Hepatocyte (in vitro differentiated cells): ENCODE measurements at places on chromosomes 6 and 20. TPM values are rescaled to one million over a fixed set of nuclear protein-coding genes. Genes with fewer than 3 reads are reported as not detected.

DNA sequence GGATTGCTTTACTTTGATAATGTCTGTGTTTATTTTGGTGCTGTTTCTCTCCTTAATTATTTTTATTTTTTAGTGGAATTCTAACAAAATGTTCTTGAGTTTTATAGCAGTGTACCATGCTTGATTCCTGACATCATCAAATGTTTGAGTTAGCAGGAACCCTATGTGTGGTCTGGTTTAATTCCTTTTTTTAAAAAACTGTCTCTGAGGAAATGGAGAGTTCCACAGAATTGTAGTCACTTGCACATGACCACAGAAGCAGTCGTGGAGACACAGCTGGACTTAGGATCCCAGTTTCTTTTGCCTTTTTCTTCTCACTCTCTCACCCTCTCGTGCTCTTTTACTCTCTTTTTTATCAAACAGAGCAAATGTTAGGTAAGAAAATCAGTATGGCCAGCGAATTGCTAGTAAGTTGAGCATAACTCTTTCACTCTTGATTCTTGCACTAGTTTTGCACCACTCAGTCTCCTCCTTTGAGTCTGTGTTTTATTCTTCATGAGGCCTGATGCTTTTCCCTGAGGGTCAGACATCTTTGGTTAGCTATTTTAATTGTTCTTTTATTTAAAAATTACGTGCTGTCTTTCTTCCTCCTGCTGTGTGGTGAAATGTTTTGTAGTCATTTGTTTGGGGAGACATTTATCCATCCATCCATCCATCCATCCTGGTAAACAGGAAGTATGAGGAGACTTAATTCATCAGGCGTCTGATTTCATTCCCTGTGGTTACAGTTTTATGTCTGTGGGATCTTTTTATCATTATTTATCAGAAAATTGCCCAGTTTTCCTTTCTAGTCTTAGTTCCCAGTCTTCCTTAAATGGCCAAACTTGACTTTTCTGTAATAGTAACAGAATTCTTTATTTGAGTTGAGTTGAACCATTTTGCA, 83.0 kb downstream of the SCAF8 start:
- no peak for DNase-seq

DNA sequence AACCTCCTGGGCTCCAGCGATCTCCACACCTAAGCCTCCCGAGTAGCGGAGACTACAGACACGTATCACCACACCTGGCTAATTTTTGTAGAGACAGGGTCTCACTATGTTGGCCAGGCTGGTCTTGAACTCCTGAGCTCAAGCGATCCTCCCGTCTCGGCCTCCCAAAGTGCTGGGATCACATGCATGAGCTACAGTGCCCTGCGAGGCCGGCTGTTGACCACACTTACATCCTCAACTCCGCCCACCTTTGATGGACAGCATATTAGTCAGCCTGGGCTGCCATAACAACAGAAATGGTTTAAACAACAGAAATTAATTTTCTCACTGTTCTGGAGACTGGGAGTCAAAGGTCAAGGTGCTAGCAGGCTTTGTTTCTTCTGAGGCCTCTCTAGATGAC, 107.7 kb downstream of the JPH2 start:
- no peak for DNase-seq

GRCh38 chr6:135163440-135163738, 17.7 kb upstream of the MYB start:
- DNase-seq = no peak

- no peak for DNase-seq
These were observed 512.7 kb downstream of the PREX1 start for GRCh38 chr20:48314925-48315592.

- no peak for DNase-seq
These were observed 8.6 kb downstream of the IP6K3 start for GRCh38 chr6:33738153-33738552.

GRCh38 chr6:33426590-33427511, 7.0 kb downstream of the SYNGAP1 start:
- no peak for DNase-seq

DNA sequence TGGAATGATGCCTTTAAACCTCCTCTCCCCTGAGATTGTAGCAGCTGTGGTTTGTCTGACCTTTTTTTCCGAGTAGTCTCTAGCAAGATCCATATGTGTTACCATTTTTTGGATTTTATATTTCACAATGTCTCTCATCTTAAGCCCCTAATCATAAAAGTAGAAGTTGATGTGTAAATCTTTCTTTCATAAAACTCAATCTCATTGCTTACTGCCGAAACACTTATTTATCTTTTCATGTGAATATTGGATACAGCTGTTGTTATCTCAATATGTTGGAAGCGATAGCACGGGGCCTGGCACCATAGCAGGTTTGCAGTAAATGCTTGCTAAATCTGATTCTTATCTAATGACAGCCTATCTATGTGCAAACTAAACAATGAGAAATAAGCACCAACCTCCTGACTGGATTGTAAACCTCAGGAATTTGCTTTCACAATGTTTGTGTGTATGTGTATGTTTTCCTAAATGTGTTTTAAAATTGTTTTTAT, 14.2 kb downstream of the SMPDL3A start:
- DNase-seq = no peak

The SDCBP2 gene
- polyA plus RNA-seq = 74.4 and 83.3 TPM in 2 replicates

DNA sequence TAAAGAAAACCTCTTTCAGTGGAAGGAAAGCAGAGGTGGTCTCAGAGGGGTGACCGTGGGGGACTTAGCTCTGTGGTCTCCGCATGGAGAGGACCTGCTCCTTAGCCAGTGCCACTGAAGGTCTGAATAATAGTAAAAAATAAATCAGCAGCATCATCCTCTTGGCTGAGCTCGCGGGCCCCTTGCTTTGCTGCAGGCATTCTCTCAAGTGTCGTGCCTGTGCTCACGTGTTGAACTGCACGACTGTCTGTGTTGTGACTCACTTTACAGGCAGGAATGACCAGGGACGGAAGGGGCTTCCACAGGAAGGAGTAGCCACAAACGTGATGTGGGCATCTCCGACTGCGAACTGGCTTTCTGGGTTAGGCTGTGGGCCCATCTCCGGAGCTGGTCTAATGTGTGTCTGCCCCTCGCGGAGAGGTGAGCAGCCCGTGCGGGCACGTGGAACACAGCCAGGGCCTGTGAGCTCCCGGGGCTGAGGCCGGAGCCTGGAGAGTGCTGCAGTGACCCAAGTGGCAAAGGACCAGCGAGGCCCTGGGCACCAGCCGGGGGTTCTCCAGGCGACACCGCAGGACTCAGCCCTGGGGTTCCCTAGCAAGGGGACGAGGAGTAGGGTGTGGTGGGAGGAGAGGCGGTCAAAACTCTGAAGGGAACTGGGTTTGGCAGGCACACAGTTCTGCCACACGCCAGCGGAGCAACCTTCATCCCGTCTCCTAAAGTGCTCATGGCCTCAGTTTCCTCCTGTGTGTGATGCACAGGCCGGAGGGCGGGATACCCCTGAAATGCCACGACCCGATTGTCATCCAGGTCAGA, 89.2 kb downstream of the RAMACL start:
- no peak for DNase-seq

The PSORS1C1 gene
- 3.9 and 4.6 TPM in 2 replicates for polyA plus RNA-seq

DNA sequence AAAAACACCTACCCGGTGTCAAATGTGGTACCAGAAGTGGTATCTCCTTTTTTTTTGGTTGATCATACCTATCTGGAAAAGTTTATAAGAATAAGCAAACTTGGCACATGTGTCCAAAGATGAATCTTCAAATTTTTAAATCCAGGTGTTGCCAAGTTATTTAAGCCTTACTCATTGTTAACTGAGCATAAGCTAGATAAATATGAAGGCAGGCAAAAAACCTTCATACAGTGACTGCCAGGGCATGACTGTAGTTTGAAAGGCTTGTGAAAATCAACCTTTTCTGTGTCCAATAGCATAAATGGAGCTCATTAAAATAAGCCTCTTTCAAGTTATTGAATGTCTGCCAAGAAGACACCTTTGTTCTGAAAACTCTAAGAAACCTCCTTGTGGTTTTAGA, 699.2 kb downstream of the DOK5 start:
- no peak for DNase-seq

- DNase-seq = no peak
These were observed 115.2 kb upstream of the SCGN start for GRCh38 chr6:25536781-25537180.

DNA sequence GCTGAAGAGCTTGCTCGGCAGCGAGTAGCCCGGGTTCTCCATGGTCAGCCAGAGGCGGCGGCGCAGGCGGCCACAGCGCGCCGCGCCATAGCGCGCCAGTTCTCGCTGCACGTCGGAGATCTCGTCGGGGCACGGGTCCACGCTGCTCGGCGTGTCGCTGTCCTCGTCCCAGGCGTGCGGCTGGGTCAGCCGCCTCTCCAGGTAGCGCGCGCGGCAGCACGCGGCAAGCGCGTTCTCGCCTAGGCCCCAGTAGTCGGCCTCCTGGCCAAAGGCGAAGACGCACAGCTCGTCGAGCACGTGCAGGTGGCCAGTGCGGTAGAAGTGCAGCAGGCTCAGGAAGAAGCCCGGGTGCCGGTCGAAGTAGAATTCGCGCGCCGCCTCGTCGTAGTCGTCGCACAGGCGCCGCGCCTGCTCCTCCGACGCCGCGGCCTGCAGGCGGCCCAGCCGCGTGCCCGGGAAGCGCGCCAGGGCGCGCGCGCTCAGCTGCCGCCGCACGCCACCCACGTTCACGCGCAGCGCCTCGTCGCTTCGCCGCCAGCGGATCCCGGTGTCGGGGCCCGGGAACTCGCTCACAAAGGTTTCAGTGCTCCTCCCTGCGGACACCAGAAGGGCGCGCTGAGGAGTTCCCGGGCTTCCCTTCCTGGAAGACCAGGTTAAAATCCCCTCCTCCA, 2.7 kb downstream of the KCNS1 start:
- peak; percentile 47 for DNase-seq

DNA sequence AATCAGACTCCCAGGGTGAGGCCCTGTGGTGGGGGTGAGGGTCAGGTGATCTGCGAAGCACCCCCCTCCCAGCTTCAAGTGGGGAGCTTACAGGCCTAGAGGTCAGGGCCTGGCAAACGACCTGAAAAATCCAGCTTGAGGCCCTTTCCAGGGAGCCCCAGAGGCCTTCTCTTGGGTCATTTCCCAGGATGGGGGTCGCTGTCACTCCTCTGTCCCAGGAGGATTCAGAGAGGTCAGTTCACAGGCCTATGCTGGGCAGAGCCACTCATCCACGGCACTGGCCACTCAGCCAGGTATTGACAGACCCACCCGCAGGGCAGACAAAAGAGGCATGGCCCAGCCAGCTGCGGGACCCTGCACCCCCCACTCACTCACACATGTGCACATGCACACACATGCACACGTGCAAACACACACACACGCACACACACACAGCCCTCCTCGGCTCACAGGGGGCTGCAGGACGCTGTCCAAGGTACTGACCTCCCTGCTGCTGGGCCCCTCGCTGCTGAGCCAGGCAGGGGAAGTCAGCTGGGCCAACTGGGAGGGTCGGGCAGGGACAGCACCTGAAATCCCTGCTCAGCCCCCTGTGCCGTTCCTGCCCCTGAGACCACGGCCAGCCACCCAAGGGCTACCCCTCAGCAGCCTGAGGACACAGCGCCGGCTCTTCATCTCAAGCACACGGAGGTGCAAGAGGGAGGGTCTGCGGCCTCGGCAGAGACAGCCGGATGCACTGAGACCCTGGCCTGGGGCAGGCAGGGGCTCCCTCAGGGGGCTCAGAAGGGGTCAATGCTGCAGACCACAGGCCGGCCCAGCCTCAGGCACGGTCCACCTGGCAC, 113.8 kb downstream of the TAF4 start:
- DNase-seq = peak; percentile 69

The ID1 gene
- 310 and 388 TPM in 2 replicates for polyA plus RNA-seq

DNA sequence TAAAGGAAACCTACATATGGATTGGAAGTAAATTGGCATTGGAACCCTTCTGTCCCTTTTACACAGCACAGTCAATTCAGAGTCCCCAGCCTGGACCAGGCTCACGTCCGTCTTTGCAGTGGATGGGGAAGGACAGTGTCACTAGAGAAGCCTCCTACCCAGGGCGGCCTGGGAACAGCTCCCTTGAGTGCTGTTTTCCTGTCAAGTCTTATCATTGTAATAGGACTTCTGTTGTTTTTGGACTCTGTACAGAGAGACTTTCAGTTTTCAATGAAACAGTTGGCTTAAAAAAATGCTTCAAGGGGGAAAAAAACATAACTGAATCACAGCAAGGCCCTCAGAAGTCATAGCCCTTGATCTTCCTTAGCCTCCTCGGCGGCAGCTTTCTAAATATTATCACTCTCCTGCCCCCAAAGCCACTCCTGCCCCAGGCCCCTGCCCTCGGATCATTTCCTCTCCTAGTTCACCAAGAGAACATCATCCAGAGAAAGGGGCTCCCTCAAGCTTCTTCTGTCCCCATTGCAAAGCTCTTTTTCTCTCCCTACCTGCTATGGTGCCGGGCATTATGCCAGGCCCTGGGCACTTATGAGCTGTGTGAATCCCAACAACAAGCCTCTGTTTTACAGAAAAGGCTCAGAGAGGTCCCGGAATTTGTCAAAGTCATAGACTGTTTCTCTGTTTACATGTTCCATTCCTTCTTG, 37.8 kb upstream of the CNKSR3 start:
- no peak for DNase-seq

The ECT2L gene
- polyA plus RNA-seq = 0.04 TPM in 1 of 2 replicates, not detected in the other
